ENCODE measurements at places on chromosomes 5 and 9.

DNA sequence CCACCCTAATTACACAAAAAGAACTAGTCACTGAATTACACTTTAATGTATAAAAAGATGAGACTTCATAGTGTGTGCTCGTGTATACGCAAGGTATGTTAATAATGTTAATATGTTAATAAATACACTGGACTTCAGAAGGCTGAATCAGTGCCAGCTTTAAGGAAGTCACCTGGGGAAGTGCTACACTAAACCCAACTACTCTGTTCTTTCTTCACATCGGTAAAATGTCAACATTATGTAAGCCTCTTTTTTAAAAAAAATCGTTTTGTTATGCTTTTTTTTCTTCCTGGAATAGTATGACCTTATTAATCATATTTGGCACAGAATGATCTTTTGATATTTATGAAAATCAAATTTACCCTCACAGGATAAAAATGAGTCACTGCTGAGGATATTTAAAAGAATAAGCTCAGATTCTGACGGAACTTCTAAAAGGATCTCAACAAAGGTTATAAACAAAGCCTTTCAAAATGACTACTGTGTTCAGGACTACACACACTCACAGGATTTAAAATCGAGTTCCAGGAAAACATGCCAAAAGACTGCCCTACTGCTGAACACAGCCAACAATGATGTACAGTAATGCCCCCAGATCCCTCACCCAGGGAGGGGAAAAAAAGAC is 75.9 kb downstream of the AUH start:
- DNase-seq: no peak

DNA sequence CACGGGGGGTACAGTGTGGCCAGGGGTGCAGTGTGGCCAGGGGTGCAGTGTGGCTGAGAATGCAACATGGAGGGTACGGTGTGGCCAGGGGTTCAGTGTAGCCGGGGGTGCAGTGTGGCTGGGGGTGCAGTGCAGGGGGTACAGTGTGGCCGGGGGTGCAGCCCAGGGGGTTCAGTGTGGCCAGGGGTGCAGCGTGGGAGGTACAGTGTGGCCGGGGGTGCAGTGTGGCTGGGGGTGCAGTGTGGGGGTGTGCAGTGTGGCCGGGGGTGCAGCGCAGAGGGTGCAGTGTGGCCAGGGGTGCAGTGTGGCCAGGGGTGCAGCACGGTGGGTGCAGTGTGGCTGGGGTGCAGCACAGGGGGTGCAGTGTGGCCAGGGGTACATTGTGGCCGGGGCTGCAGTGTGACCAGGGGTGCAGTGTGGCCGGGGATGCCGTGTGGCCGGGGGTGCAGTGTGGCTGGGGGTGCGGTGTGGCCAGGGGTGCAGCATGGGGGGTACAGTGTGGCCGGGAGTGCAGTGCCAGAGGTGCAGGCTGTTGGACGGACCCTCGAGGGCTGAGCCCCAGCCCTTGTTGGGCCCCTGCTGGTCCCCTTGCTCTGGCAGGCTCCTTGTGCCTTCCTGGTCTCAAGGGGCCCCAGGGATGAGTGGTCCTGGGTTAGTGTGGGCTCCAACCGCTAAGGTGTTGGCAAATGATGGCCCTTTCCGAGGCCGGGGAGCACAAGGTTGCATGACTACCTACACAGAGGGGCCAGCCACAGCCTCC is 17.9 kb downstream of the TPPP start:
- DNase-seq: no peak

DNA sequence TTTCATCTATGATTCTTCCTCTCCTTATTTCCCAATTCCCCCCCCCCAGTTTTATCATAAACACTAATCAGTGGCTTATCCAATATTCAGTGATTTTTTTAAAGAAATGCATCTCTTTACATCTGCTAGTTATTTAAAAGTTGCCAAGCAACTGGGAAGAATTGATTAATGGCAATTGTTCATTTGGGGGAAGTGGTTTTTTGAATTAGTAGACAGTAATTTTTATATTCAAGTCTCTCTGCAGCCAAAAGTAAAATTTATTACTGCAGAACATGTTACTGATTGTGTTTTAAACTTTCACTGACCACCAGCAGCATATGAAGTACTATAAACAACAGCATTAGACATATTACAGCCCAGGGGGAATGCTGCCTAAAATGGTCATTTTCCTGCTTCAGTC is 308.8 kb upstream of the NREP start:
- DNase-seq: no peak

- no peak for DNase-seq
Measured at GRCh38 chr5:89556215-89556913, 673.4 kb upstream of the MEF2C start.

DNA sequence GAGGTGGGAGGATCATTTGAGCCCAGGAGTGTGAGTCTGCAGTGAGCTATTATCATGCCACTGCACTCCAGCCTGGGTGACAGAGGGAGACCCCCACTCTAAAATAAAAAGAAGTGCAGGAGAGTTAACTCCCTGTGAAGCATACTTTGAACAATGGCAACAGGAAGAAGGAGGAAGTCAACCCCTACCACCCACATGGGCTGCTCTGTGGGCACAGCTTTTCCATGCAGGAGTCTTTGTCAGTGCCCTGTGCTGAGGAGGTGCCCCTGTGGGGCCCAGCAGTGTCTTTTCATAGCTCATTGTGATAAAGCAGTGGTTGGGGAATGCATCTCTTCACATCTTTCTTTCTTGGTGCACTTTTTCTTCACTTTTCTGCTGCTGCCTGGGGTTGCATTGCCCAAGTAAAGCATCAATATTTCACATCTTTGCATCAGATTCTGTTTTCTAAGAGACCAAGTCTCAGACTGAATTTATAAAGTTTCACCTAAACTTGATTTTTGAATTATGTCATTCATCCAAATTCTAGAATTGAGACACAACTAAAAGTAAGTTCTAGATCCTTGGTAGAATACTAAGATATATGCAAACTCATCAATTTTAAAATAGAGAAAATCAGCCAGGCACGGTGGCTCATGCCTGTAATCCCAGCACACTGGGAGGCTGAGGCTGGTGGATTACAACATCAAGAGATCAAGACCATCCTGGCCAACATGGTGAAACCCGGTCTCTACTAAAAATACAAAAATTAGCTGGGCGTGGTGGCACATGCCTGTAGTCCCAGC is 316.6 kb downstream of the DNAH5 start:
- no peak for DNase-seq

- no peak for DNase-seq
Measured at GRCh38 chr5:66553916-66554575, 42.1 kb upstream of the MAST4 start.

DNA sequence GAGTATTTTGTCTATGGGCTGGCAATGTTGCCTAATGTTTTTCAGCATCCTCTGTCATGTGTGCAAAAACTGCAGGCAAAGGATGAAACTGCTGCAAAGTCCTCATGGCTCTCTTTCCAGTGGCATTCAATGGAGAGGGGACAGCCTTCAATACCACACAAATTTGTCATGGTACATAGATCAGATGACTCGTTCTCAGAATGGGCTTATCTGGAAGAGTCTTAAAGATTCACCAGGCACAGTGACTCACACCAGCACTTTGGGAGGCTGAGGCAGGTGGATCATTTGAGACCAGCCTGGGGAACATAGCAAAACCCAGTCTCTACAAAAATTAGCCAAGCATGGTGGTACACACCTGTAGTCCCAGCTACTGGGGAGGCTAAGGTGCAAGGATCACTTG is 5.3 kb downstream of the CDKN2AIPNL start:
- DNase-seq: no peak

DNA sequence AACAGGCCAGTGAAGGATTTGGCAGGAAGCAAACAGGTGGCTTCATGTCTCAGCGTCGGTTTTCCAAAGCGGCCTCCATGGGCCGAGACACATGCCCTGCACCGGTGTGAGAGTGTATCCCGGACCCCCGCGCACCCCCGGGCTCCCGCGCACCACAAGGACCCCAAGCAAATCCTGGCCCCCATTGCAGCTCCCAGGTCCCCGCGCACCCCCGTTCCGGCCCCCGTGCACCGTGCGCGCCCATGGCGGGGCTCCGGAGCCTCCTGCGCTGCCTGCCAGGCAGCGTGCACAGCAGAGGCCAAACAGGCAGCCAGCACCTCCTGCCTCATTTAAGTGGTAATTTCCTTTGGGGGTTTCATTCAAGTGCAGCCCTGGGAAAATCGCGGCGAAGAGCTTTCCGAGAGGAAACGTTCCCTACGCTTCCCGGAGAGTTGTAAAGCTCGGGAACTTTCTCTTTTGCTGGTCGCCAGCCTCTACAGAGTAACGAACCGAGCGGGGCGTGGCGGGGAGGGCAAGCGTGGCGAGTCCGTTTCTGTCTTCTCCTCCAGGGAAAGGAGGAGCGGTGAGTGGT is 145.5 kb upstream of the SLC24A2 start:
- no peak for DNase-seq

GRCh38 chr5:168217497-168217896 is 73.9 kb upstream of the WWC1 start:
- no peak for DNase-seq

DNA sequence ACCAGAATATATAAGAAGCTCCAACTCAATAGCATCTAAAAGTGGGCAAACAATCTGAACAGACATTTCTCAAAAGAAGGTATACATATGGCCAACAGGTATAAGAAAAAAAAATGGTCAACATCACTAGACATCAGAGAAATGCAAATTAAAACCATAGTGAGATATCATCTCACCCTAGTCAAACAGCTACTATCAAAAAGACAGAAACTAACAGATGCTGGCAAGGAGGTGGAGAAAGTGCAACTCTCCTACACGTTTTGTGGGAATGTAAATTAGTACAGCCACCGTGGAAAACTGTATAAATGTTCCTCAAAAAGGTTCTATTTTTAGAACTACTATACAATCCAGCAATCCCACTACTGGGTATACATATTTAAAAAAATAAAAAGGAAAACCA is 199.9 kb upstream of the SMC2 start:
- DNase-seq: no peak

DNA sequence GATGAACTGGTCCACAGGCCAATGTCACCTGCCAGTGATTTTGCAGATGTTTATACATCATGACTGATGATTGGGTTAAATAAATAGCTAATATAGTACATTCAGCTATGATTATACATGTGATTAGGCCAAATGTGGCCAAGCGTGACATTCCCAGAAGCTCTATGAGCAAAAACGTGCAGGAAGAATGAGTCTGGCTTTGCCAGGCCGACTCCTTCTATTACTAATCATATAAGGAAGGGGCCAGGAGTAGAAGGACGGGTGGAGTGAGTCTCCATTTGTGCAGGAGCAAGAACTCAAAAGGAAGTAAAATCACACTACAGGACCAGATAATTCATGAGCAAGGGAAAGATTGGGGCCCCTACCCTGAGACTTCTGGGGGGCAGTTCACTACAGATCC is 178.2 kb downstream of the ROR2 start:
- no peak for DNase-seq

DNA sequence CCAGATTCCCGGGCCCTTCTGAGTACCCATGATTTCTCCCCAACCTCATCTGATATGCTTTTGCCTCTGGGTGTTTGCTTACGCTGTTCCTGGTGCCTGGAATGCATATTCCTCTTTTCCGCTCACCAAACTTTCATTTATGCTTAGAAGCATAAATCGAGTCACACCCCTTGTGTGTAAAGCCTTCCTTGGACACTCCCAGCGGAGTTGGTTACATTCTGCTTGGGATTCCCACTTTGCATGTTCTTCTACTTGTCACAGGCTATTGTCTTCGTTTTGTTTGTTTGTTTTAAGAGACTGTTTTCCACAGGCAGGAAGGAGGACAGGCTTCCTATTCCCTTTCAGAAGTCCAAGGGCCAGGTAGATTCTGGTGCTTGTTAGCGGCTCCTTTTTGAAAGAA is 76.5 kb downstream of the SEC61B start:
- no peak for DNase-seq

GRCh38 chr9:78788101-78788500 is 491.2 kb downstream of the PSAT1 start:
- no peak for DNase-seq

- DNase-seq: no peak
Measured at GRCh38 chr5:17216974-17217492, 398 bp upstream of the BASP1 start.

GRCh38 chr5:69129413-69129812 is 35.6 kb downstream of the SLC30A5 start:
- no peak for DNase-seq

GRCh38 chr5:144254552-144254951 is 83.9 kb downstream of the KCTD16 start:
- no peak for DNase-seq

DNA sequence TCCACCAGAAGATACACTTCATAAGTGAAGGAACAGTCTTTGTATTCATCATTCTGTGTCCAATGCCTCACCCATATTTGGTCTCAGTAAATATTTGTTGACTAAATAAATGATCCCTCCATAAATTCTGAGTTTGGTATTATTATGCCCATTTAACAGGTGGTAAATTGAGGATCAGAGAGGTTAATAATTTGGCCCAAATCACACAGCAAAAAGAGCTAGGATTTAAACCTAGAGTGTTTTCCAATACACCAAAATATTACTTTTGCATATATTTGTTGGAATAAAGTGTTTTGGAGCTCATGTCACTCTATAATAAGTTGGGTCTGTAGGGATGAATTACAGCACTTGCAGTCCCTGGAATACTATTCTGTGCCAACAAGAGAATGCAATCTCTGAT is 470.3 kb downstream of the ARHGEF28 start:
- DNase-seq: no peak

GRCh38 chr5:168601972-168602371 is 22.8 kb upstream of the PANK3 start:
- no peak for DNase-seq

Measured in effector memory CD8-positive, alpha-beta T cell (primary cell).